Hematopoietic multipotent progenitor cell treated with erythropoietin and hydrocortisone succinate and interleukin-3 and kit ligand, for 17 days (in vitro differentiated cells): ENCODE measurements at places on chromosomes 12 and 14.

DNA sequence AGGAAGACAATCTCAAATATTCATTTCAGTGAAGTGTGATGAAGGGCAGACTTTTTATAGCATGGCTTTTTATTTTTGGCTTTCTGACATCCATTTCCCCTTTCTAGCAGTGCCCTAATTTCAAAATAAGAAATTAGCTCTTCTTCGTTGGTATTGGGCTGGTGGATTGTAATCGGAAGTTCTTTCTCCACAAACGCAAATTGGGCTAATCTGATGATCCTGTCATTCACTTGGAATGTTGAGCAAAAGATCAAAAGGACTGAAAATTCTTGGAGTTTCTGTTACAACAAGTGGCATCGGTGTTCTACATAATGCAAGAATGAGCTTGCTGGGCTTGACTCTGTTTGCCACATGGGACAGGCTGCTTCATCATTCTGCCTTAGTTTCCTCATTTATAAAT is 1182.8 kb downstream of the FLRT2 start:
- no peak for DNase-seq

DNA sequence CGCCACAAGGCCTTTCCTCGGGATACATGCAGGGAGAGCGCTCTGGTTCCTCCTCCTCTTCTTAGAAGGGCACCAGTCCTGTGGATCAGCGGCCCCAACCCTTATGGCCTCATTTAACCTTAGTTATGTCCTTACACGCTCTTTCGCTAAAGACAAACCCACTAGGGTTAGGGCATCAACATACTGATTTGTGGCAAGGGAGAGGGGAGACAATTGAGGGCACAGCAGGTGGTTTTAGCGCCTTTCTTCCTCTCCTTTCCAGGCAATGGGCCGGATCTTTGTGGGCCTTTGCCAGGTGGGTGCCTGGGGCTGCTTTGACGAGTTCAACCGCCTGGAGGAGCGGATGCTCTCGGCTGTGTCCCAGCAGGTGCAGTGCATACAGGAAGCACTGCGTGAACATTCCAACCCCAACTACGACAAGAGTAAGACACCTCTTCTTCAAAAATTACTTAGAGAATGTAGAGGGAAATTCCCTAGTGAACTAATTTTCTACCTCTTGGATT is 43.6 kb downstream of the DYNC1H1 start:
- DNase-seq: no peak

DNA sequence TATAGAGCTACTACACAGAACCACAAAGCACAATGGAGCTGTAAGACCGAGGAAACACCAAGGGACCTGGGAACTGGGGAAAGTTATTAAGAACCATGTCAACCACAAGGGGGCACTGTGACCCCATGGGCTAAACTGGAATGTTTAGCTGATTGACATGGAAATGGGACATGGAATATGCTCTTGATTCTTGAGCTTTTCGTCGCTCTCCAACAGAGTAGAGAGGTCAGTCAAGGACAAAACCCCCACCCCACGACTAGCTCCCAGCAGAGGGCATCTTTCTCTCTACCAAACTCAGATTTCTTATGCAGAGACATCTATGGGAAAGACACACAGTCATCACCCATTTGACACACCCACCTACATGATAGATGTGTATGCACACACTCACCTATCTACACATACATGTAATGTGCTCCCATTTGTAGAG is 10.1 kb downstream of the NDRG2 start:
- DNase-seq: peak; percentile 82

DNA sequence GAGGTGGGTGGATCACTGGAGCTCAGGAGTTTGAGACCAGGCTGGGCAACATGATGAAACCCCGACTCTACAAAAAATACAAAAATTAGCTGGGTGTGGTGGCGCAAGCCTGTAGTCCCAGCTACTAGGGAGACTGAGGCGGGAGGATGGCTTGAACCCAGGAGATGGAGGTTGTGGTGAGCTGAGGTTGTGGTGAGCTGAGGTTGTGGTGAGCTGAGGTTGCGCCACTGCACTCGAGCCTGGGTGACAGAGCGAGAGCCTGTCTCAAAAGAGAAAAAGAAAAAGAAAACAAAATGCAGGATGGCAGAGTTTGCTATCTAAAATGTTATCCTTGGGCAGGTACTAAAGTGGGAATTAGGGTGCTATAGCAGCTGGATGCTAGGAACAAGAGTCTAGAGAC is 10.8 kb upstream of the GPRC5A start:
- no peak for DNase-seq

DNA sequence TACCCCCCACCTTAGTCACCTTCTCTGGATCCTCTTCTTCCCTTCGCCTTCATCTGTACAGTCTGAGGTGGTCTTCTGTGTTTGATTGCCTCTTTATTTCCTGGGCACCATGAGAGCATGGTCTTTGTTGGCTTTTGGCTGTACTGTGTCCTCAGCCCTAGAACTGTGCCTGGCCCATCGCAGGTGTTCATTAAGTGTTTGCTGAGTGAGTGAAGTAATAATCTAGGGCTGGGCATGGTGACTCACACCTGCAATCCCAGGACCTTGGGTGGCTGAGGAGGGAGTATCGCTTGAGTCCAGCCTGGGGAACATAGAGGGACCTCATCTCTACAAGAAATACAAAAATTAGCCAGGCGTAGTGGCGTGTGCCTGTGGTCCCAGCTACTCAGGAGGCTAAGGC is 13.9 kb downstream of the ALDH2 start:
- no peak for DNase-seq
